Right kidney (tissue), 9 donors: ENCODE measurements at places on chromosomes 1 and 21.

- DNase-seq: no peak
These were observed 305.7 kb downstream of the MATN1 start for GRCh38 chr1:30417701-30418046.

DNA sequence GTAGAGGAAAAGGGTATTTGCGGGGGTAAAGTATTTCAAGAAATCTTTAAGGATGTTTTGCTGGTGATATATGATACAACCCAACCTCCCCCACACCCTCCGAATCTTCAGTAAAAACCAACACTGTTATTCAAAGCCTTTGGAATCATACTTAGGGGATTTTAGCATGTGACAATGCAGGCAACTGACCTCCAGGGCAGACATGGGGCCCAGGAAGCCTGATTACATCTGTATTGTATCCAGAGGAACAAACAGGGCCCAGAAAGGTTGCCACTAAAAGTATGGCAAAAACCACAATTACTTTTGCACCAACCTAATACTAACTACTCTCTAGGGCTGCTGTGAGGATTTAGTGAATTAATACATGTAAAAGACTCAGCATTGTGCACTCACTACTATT, 43.9 kb upstream of the CNN3 start:
- DNase-seq: no peak

DNA sequence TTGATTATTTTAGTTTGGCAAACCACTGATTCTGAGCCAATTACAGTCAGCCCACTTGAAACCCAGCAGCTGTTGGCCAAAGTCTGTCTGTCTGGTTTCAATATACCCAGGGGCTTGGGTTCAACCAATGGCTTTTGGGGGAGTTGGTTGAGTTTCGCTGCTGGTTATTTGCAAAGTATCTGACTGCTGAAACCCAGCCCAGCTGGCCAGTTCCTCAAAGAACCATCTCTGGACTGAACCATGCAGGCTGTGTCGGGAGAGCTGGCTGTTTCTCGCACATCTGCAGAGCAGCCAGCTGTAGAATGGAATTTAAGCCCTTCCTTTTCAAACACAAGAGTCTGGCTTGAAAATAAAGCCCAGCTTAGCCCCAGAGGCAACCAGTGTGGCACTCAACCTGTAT, 66.0 kb upstream of the PAX7 start:
- DNase-seq: no peak

DNA sequence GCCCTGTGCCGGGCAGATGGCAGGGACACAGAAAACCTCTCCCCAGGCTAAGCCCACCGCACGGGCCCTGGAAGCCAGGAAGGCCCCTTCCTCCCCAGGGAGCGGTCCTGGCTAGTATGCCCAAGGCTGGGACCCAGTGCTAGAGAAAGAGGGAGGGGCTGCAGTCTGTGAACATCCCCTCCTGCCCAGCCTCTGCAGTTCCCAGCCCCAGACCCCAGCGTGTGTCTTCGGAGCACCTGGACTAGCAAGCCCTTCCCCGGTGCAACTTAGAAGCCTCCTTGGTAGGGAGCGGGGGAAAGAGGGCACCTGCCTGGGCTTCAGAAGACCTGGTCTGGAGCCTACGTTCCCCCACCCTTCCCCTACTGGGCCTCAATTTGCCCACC, 2.1 kb downstream of the PLEKHG5 start:
- DNase-seq: no peak

DNA sequence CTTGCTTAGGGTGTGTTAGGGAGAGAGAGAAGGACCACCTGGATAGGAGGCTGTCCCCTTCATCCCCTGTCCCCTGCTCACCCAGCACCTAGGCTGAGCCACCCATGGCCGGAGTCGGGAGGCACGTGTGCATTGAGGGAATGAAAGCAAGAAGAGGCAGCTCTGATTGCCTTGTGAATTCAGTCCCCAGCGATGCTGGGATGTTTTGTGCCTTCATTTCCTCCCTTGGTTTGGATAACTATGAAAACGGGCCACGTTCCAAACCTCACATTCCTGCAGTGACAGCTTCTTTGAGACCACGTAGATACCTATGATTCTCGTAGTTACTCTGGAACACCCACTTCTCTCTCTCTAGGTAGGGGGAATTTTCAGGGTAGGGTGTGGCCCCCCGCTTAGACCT, 67.1 kb downstream of the MAN1C1 start:
- no peak for DNase-seq

- DNase-seq: no peak
These were observed 187.7 kb upstream of the USP24 start for GRCh38 chr1:55402671-55403464.

GRCh38 chr1:97101509-97101908, 379.9 kb downstream of the PTBP2 start:
- no peak for DNase-seq

DNA sequence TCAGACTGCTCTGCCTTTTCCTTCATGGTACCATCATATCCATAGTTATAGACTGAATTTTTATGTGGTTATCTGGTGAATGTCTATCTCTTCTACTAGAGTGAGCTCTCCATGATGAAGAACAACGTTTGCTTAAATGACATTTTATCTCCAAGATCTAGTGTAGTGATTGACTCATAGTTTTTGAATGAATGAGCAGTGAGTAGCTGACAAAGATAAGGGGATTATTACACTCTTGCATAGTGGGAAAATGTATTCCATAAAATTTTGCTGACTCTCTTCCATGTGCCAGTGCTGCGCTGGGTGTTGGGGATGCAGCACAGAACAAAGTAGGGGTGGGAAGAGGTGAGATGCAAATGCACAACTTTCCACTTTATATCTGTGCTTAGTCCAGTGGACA, 147.7 kb downstream of the TGFB2 start:
- no peak for DNase-seq

GRCh38 chr1:205230982-205231381, 3.2 kb downstream of the TMCC2 start:
- DNase-seq: no peak

DNA sequence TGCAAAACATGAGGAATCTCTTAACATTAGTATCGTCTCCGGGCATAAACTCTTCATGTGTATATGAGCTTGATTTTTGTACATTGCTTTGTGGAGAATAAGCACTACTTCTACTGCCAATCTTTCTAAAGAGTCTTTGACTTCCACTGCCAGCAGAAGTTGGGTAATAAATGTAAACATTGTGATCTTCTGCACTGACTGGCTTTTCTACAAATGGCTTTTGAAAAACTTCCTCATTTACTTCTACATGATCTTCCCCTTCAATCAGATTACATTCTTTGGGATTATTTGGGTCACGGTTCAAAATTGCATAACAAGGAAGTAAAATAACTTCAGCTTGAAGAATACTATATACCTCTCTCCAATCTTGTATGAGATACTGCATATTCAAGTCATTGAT, 30.4 kb upstream of the SLC44A5 start:
- no peak for DNase-seq

- peak; percentile 48 for DNase-seq
These were observed 5.3 kb downstream of the PRDM16 start for GRCh38 chr1:3074297-3074741.

DNA sequence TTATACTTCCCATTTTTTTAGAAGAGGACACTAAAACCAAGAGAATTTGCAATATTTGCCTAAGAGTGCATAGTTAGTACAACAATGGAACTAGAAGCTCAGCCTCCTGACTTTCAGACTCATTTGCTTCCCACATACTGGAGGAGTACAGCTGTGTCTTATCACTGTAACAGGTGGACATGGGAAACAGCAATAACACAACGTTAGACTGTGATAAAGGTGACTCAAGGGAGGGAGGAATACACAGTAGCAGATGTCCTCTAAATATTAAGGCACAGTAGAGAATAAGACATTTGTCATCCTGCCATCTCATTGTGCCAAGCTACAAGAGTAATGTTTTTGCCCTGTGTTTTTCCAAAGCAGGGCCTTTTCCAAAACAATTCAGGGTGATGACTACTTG, 55.4 kb upstream of the JAK1 start:
- no peak for DNase-seq

DNA sequence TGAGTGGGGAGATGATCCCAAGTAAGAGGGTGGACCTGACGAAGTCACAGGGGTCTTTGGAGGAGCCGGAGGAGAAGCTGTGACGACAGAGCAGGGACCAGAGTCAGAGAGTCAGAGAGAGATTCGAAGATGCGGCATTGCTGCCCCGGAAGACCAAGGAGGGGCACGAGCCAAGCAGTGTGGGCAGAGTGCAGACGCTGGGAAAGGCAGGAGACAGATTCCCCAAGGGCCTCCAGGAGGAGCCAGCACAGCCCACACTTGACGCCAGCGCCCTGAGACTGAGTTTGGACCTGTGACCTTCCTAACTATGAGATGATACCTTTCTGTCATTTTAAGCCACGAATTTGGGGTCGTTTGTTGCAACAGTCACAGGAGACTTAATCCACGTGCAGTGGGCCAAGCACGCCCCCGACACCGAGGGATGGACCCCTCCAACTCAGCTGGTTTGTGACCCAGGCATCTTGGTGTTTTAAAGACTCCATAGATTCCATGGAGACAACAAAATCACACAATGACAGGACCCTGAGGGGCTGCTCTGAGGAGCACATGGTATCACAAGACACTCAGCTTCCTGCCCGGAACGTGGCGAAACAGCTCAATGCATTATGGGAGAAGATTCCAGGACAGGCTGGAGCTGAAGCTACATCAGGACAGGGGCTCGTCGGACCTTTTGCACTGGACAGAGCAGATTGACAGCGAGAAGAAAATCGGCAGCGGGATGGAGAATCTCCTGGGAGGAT, 11.0 kb upstream of the TFF1 start:
- no peak for DNase-seq

DNA sequence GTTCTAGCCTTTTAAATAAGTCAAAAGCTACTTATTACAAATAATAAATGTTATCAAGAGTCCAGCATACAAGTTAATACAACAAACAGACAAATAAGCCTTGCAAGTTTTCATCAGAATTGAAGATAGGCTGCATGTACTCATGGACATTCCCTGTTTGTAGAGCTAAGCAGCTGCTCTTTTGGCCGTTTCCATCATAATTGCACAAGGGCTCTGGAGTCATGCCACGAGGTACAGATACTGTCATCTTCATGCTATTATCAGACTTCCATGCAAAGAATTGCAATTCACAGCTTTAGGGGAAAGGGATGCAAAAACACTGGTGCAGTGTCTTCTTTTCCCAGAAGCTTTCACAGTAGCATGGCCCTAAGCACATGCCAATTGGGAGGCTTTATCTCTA, 52.8 kb upstream of the TBX15 start:
- no peak for DNase-seq

DNA sequence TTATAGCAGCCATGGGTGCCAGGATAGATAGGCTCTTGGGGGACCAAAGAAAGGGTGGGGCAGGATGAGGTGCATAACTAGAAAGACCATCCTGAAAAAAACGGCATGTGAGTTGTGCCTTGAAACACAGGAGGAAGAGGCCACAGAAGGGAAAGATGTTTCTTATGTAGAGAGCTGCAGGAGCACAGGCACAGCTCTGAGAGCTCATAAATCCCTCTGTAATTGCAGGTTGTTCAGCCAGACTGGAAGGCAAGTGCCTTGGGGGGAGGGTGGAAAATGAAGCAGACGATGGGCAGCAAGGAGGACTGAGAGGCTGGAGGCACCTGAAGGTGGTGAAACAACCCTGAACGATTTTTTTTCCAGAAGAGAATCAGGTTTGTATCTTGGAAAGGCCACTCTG, 170.7 kb downstream of the NR5A2 start:
- no peak for DNase-seq

GRCh38 chr1:31714442-31715086, 10.7 kb upstream of the COL16A1 start:
- DNase-seq: peak; percentile 80

DNA sequence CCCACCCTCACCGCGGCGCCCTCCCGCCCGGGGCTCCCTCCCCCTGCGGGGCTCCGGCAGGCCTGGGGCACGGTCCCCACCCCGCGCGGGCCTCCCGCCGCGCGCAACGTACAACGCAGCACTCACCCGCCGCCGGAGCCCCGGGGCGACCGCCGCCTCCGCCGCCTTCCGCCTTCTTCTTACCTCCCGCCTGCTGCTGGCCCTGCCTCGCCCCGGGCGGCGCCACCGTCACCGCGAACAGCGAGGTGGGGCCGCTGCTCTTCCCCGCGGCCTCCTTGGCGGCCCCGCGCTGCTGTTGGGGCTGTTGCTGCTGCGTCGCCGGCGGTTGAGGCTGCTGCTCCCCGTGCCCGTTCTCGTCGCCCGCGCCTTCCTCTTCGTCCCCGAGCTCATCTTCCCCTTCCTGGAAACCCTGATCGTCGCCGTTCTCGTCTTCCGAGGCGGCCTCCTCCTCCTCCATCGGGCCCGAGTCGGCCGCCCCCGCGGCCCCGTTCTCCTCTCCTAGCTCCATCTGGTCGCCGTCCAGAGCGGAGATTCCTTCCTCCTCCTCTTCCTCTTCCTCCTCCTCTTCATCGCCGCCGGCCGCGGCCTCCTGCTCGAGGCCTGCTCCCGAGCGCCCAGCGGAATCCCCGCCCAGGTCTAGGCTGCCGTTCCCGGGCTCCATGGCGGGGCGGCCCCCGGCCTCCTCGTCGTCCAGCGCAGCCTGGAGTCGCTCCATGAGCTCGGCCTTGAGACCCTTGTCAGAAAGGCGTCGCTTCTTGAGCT, 671 bp downstream of the HNRNPU start:
- peak; percentile 81 for DNase-seq

DNA sequence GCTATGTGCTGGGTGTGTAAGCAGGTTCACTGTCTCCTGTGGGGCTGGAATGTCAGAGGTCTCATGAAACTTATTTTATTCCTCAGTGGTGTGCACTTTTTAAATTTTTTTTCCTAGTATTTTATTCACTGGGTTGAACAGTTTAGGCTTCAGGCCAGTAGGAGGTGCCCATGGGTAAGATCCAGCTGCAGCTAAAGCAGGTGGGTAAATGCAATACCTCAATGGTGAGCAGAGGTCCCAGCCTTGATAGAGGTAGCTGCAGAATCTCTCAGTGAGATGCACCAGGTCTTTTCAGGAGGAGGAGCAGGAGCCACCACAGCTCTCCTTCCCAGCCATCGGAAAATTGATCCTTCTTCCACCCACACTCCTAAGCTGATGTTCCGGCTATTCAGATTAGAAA, 12.6 kb upstream of the OR6N2 start:
- DNase-seq: no peak

DNA sequence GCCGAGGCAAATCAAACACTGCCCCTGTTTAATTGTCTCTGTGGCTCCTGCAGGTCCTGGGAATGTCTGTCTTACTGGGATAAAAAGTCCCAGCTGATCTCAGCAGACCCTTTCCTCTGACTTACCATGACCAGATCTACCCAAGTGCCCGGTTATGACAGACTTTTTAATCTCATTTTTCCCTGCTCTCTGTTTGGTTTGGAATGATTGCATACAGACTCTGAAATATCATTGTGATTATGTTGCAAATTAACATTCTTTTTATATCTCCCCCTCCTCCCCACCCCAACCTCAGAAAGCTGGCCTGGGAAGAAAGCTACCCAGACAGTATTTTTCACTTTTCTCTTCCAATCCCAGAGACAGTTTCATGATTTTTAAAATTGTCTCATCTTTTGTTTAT, 16.3 kb downstream of the RAB7B start:
- DNase-seq: no peak

GRCh38 chr1:64841330-64842065, 96.6 kb downstream of the RAVER2 start:
- no peak for DNase-seq
